HL-60 (cell line): ENCODE measurements at places on chromosomes 3 and 15.

DNA sequence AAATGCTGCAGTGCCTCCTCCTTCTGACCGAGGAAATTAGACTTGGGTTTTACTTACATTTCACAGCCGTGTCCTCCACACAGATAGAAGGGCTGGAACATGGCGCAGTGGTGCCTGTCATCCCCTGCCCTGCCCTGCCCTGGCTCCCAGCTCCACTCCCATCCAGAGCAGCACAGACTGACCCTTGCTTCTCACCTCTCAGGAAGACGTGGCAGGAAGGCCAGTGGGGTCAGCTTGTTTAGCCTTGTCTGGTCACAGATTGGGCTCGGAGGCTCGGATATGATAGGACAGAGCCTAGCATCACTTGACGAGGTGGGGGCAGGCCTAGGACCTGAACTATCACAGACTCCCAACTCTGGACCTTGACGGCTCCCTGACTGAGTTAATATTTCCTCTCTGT, 88.5 kb downstream of the LINGO1 start:
- DNase-seq = no peak

DNA sequence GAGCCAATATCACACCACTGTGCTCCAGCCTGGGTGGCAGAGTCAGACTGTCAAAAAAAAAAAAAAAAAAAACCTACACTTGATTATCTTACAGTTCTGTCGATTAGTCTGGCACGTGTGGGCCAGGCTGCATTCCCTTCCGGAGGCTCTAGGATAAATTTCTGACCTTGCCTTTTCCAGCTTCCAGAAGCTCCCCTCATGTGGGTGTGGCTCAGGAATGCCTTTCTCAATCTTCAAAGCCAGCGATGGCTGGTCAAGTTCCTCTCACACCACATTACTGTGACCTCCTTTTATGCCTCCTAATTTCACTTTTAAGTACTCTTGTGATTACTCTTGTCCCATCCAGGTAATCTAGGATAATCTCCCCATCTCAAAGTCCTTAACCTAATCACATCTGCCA, 58.2 kb upstream of the DUT start:
- no peak for DNase-seq

DNA sequence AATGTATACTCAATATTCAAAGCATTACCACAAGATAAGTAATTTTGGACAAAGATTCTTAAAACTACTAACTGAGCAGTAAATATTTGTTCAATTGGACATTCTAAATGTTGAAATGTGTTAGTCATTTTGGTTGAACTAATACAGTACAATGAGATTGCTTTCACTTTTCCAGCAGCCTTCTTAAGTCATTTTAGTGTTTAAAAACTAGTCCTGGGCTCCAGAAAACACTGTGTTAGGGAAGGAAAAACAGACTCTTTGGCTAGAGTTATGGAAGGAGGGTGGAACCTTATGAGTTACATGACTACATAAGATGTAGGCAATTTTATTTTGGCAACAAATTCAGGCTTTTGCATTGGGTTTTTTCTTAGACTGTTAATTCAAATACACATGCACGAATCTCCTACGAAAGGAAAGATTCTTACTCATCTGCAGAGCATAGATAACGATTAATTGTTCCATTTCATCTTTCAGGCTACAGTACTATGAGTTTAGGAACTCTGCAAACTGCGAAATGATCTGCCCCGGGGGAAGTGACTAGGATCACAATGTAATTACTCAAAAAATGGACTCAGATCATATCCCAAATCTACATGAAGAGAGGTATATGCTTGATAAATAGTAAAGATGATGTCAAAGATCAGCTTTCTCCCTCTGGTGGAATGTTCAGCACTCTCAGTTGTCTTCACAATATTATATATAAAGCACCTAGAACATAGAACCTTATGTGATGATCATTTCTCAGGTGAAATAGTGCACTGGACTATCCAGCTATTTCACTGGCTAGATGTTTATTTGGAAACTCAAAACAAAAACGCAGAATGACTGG, 492.8 kb upstream of the MDFIC2 start:
- no peak for DNase-seq

GRCh38 chr3:130854208-130854864, 39.5 kb upstream of the ATP2C1 start:
- DNase-seq = no peak

DNA sequence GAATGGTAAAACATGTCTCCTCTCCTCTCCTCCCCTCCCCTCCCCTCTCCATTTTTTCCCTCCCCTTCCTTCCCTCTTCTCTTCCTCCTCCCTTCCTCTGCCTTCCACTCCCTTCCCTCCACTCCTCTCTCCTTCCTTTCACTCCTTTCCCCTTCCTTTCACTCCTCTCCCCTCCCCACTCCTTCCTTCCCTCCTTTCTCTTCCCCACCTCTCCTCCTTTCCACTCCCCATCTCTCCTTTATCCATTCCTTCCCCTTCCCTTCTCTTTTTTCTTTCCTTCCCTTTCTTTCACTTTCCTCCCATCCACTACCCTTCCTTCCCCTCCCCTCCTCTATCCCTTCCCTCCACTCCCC, 621.9 kb downstream of the AGBL1 start:
- no peak for DNase-seq

DNA sequence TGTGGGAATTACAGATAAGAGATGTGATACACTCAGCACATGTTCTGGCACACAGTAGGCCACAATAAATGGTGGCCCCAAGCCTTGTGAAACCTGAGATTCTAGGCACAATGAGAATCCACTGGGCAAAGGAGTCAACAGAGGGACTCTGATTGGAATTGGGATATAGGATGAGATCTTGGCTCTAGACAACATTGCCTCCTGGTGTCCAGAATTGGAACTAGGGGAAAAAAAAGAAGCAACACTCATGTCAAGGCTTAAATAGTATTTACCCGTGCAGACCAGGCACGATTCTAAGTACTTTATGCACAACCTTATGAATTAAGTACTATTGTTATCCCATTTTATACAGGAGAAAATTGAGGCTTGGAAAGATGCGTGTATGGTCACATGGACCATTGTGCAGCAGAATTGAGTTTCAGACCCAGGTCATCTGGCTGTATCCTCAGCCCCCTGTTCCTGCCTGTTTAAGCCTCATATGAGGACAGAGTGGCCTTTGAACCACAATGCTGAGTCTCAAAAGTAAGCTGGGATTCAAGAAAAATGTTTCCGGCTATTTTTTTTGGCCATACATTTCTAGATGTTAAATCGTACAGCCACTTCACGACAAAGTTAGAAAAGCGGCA, 124.8 kb downstream of the SV2B start:
- no peak for DNase-seq

DNA sequence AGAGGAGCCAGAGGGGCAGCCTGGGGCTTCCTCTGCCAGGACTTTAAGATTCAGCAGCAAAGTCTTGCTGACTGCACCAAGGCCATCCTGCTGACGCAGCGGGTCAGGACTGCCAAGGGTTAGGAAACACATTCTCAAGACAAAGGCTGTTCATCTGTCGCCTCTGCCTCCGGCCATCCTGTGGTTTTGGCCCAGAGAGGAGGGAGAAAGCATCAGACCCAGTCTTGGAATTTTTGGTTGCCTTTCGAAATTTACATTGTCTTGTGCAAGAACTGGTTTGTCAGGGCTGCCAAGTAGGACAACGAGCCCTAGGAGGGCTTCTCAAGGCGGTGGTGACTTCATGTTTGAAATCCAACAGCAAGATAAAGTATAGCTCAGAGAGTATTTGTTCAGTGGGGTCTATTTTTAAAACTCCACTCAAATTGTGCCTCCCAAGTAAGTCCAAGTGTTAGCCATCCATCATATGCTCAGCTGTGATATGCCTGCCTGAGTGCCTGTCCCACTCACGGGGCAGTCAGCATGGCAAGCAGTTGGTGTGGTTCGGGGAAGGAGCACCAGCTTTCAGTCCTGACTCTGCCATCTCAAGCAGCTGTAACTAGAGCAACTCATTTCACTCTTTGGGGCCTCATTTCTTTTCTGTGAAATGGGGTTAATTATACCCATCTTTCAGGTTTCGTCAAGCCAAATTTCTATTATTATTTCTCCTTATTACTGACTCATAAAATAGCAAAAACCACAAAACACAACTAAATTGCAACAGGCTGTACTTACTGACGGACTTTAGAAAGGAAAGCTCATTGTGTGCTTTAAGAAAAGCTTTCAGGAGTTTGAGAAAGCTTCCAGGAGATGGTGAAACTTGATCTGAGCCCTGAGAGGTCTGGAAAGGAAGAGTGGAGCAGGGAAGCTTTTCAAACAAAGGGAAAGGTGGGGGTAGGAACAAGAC, 42.4 kb upstream of the RHO start:
- DNase-seq = no peak

DNA sequence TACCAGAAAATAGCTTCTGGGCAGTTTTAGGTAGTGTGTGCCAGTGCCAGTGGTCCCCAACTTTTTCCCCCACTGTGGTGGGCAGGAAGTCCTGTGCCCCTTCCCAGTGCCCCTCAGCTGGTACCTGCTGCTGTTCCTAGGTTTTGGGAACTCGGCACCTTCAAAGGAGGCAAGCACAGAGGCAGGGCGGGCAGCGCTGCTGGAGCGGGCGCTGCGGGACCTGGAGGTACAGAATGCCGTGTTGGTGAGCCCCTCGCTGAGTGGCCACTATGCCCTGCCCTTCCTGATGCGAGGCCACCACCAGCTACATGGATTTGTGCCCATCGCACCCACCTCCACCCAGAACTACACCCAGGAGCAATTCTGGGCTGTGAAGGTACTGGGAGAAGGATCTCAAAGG, 3.1 kb upstream of the ACY1 start:
- no peak for DNase-seq

GRCh38 chr3:146590521-146590920, 14.6 kb downstream of the PLSCR5 start:
- no peak for DNase-seq
